NCI-H1436 (cell line): ENCODE measurements at places on chromosomes 12 and 14.

DNA sequence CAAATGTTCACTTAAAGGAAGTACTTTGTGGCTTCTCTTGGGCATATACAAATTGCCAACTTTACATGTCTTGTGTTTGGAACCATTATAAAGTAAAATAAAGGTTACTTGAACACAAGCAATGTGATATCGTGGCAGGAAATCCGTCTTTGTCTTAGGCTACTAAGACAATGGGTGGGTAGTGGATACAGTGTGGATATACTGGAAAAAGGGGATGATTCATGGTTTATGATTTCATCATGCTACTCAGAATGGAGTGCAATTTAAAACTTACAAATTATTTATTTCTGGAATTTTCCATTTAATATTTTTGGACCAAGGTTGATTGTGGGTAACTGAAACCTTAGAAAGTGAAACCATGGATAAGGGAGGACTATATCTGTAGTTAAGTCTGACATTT lies 48.4 kb downstream of the MYRFL start:
- no peak for DNase-seq

- DNase-seq = no peak
Measured at GRCh38 chr12:80925237-80925636, 12.5 kb downstream of the LIN7A start.

DNA sequence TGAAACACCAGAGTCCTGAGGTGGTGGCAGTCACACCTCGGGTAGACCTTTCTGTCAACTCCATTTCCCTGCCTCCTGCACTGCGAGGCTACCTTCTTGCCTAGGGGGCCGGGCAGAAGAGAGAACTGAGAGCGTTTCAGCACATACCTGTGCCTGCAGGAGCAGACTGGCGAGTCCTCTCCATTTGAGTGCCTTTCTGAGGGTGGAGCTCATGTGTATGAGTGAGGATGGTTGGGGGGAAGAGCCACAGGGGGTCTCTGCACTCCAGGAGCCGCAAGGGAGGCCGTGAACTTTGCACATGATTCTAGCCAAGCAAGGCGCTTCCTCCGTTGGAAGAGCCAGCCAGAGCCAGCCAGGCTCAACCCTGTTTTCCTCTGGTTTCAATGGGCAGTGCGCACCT lies 31.0 kb upstream of the CCND2 start:
- no peak for DNase-seq

- DNase-seq = no peak
Measured at GRCh38 chr12:91004872-91005271, at the start of gene EPYC. Gene EPYC, minus strand, starts transcription at chr12:91004972. Its CDS starts 2,407 bp downstream, at chr12:91002565.

DNA sequence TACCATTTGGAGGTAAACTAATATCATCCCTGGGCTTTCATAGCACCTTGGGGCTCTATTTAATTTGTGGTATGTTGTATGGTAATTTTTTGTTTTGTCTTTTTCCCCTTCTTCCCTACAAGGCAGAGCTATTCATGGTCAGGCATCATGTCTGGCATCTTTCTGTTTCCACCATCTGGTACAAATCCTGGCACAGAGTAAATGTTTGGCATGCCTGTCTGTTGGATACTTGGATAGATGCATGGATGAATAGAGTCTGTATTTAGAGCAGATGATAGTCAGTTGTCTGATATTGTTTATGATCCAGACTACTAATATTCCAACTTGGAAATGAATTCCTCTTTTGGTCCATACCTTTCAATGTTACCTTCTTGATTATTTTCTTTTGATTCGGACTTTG lies 139.8 kb downstream of the NEDD1 start:
- DNase-seq = no peak

DNA sequence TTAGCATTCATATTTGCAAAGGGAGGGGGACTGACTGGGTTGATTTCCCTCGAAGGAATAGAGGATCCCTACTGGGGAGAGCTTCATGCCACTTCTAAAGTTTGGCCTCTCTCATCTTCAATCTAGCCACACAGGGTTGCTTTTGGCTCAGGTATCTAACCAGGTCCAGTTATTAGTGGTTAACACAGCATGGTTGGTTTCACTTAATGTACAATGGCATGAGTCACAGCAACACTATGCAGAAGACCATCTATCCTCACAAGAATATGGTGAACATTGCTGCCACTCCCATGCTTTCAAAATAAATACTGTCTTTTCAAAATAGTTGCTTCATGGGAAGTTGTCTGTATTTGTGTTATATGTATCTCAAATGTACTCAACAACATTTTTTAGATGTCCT lies 6.6 kb upstream of the RAB3IP start:
- no peak for DNase-seq

GRCh38 chr12:97797473-97797872 lies 334.9 kb downstream of the RMST start:
- DNase-seq = no peak

- DNase-seq = no peak
Measured at GRCh38 chr12:40171501-40171900, 53.3 kb upstream of the LRRK2 start.

DNA sequence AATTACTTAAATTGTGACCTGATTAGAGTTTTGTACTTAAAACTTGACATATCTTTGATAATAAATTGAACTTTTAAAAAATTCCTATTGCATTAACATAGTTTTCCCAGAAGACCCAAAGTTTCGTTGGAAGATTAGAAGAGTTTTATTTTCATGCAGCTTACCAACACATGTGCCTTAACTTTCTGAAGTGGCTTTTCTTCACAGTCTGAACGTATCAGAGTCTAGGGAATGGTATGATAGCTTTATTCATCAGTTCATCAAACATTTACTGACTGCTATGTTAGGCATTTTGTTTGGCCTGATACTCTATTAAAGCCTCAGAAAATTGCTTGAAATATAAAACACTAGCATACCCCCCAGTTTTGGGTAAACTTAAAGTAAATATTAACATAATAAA lies 65.2 kb downstream of the MARK3 start:
- no peak for DNase-seq

- no peak for DNase-seq
Measured at GRCh38 chr14:58299401-58300330, 1.3 kb downstream of the ARID4A start.

GRCh38 chr14:74350211-74350927 lies 2.1 kb downstream of the VRTN start:
- DNase-seq = no peak

GRCh38 chr12:96121271-96121711 lies 72.9 kb upstream of the ELK3 start:
- no peak for DNase-seq

- no peak for DNase-seq
Measured at GRCh38 chr12:43277651-43278540, 274.1 kb downstream of the ADAMTS20 start.

DNA sequence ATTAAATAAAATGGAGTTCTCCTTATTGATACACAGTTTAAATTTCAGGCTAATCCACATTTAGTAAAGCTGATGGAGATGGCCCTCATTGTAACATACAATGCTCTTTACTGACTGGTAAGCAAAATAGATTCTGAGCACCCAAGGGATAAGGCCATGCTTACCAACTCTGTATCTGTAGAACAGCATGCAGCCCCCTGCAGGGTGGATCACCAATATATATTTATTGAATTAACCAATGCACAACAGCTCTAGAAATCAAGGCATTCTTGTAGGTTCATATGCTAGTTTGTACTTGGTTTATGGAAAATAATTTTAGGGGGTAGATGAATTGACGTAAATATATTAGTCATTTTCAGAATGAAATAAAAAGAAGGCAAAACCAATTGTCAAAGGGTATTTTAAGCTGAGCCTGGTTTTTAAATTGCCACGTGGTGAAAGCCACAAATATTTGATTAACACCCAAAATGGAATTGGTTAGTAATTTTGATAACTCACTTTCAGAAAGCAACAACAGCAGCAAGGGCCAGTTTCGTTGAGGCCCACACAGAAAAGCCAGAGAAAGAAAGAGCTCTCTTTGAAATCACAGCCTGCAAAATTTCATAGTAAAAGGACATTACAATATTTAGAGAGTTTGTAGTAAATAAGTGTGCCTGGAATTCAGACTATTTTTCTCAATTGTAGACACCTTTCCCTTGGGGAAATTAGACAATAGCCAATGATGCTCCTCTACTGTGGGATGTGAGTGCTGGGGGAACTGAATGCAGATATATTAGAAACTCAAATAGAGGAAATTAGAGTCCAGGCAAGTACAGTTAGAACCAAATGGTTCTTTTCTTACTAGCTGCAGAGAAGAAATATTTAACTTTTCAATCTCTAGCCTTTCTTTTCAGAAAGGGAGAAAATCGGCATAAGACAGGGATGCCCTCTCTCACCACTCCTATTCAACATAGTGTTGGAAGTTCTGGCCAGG lies 216.2 kb upstream of the ABCD2 start:
- no peak for DNase-seq

- DNase-seq = peak; percentile 7
Measured at GRCh38 chr12:14828892-14829291, 14.4 kb downstream of the ART4 start.

GRCh38 chr12:116067892-116068291 lies 209.6 kb downstream of the MED13L start:
- DNase-seq = no peak

- no peak for DNase-seq
Measured at GRCh38 chr12:117897372-117898161, 71.2 kb downstream of the KSR2 start.

- DNase-seq = no peak
Measured at GRCh38 chr12:94557746-94558295, 92.5 kb downstream of the TMCC3 start.

DNA sequence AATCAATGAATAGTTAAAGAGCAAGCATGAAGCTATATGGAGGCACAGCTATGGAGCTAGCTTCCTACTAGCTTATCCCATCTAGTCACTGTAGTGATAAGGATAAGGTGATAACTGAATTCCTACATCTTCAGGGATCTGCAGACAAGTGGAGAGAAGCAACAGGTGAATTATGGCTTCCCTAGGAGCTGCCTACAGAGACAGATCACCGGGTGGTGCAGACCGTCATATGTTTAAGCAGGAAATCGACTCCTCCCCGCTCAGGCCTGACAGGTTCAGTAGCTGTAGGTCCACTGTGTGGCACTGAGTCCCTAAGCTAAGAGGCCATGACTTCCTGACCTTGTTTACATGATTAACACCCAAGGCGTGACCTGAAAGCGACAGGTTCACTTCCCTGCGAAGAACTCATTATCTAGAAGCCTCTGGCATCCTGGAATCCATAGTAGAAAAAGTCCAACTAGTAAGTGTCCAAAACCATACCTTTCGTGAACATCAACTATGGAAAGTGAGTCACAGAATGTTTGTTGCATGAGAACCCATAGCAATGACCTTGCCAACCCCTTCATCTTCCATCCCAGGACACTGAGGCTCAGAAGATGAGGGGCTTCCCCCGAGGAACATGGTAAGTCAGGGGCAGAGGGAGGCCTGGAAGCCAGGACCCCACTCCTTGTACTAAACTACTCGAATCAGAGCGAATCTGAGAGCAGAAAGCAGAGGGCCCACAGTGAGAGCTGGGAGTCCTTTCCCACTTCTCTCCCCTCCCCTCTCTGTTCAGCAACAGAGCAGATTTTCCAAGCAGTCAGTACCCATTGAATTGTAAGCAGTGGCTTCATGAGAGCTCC lies 75.4 kb upstream of the CCND2 start:
- DNase-seq = no peak

- no peak for DNase-seq
Measured at GRCh38 chr12:89427508-89428156, 75.3 kb upstream of the DUSP6 start.

DNA sequence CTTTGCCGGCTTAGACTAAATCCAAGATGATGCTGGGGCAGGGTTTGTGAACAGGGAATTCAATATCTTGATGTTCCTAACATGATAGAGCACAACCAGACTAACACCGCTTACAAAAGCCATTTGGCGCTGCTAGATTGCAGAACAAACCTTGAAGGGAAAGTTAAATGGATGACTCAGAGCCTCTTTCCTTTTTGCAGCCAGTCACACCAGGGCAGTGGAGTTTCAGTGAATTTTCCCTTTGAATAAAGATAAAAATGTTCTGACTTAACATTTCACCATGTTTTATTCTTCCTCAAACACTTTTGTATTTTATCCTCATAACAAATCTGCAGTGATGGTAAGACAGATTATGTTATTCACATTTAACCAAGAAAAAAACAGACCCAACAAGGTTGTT lies 47.3 kb downstream of the PDE6H start:
- no peak for DNase-seq
